Bronchial epithelial cell (primary cell): ENCODE measurements at places on chromosomes 12 and 14.

GRCh38 chr12:107349839-107350238 lies 256.5 kb upstream of the CRY1 start:
- DNase-seq, result no peak

DNA sequence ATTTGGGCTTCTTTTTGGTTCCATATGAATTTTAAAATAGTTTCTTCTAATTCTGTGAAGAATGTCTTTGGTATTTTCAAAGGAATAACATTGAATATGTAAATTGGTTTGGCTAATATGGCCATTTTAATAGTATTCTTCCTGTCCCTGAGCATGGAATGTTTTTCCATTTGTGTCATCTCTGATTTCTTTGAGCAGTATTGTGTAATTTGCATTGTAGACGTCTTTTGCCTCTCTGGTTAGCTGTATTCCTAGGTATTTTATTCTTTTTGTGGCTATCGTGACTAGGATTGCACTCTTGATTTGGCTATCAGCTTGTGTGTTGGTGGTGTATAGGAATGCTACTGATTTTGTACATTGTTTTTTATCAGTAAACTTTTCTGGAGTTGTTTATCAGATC lies 601.9 kb downstream of the SNAPC1 start:
- DNase-seq, result no peak

- DNase-seq, result no peak
Measured at GRCh38 chr14:90356925-90357324, 25.2 kb upstream of the NRDE2 start.

GRCh38 chr14:40122968-40123648 lies 690.9 kb upstream of the FBXO33 start:
- DNase-seq, result peak; percentile 41

GRCh38 chr12:132133952-132134652 lies 10.0 kb downstream of the DDX51 start:
- DNase-seq, result no peak

GRCh38 chr12:15322164-15323061 lies at the start of gene PTPRO:
TSS of gene PTPRO (plus strand) at chr12:15322508.
- no peak for DNase-seq

GRCh38 chr12:26783131-26783526 lies 49.9 kb downstream of the ITPR2 start:
- no peak for DNase-seq
